ENCODE measurements at places on chromosomes 1 and 21. TPM values are rescaled to one million over a fixed set of nuclear protein-coding genes. Genes with fewer than 3 reads are reported as not detected.
A peak's percentile ranks its signal among the peaks of the same experiment; 100 is the strongest.

GRCh38 chr21:42262831-42263231 lies 43.9 kb downstream of the ABCG1 start:
- H3K27ac ChIP-seq: peak overlapping the region; percentile 69
- peak; percentile 79 for DNase-seq
- H3K36me3 ChIP-seq: no peaks in the 10 kb centered on the region

DNA sequence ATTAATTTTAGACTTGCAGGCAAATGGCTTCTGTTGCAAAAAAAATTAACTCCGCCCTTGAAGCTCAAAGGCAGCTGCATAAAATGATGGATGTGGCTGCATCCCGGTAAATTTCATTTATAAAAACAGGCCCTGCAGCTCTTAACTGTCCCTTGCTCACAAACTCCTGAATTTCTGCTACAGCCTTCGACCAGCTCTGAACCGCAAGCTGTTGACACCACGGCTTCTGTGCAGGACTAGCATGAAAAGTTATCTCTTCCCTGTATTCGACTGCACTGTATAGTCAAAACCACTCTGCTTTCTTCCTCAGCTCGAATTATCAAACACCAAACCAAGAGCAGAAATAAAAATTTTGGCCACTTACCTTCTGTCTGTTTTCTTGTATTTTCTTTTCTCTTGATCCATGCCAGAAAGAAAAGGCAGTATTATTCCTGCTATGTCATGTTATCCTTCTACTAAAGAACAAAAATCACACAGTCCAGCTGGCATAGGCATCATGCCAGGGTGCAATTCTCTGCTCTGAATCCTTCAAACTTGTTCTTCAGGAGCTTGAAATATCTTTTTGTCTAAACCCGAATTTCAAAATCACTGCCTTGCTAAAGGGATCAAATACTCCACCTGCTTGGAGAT lies 195.5 kb upstream of the NCAM2 start:
- no peaks in the 10 kb centered on the region for H3K27me3 ChIP-seq
- no peaks in the 10 kb centered on the region for H3K4me1 ChIP-seq
- H3K27ac ChIP-seq: no peak overlapping the region
- DNase-seq: no peak
- no peak overlapping the region for H3K4me3 ChIP-seq

- H3K27ac ChIP-seq: no peak overlapping the region
These were observed 199.0 kb downstream of the USH2A start for GRCh38 chr1:216224233-216224632.

DNA sequence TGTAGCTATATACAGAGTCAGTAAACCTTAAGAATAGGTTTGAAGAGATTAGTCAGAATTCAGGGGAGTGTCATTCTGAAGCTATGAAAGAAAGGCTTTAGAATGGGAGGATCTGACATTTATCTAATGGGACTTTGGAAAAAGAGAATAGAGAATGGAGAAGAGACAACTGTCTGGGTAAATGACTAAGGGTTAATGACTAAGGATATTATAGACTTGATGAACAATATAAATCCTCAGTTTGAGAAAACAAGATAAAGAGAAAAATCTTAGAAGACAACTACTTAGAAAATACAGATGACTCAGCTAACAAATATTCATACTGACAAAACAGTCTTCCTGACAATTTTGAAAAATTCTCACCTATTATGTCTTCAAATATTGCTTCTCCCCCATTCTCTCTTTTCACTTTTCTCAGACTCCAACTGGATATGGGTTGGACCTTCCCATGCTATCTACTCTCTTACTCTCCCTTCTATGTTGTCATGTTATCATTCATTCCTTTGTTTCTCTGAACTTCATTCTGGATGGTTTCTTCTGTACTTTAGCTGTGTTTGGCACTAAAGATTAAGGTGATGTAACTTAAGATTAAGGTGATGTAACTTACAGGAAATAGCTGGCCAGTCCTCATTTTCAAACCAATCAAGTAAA lies 20.4 kb downstream of the SLC16A1 start:
- H3K4me3 ChIP-seq: no peak overlapping the region
- H3K27ac ChIP-seq: no peak overlapping the region
- peaks cover 19% of the 10 kb centered on the region for H3K4me1 ChIP-seq

The SPATA45 gene
- not detected for total RNA-seq

- H3K36me3 ChIP-seq: no peaks in the 10 kb centered on the region
- no peak overlapping the region for H3K27ac ChIP-seq
- peaks cover 30% of the 10 kb centered on the region for H3K27me3 ChIP-seq
- DNase-seq: peak; percentile 80
These were observed 42.8 kb upstream of the DMBX1 start for GRCh38 chr1:46446646-46447498.

- no peak overlapping the region for H3K4me3 ChIP-seq
- peaks cover 2% of the 10 kb centered on the region for H3K4me1 ChIP-seq
- H3K27me3 ChIP-seq: peaks cover 8% of the 10 kb centered on the region
- no peaks in the 10 kb centered on the region for H3K36me3 ChIP-seq
- DNase-seq: no peak
- no peak overlapping the region for H3K27ac ChIP-seq
These were observed 42.0 kb downstream of the S1PR1 start for GRCh38 chr1:101278845-101279244.

GRCh38 chr1:210558302-210558701 lies 229.6 kb downstream of the HHAT start:
- H3K27ac ChIP-seq: no peak overlapping the region
- H3K4me3 ChIP-seq: no peak overlapping the region
- H3K27me3 ChIP-seq: no peaks in the 10 kb centered on the region
- DNase-seq: no peak
- no peaks in the 10 kb centered on the region for H3K36me3 ChIP-seq
- H3K4me1 ChIP-seq: no peaks in the 10 kb centered on the region

The RIPPLY3 gene
- total RNA-seq: 0.21 TPM

The CASZ1 gene
- 151 TPM for total RNA-seq

The OR10Z1 gene
- total RNA-seq: not detected

The AIRE gene
- total RNA-seq: not detected

The NIBAN1 gene
- 17.5 TPM for total RNA-seq

GRCh38 chr1:24558902-24559791 lies 3.3 kb downstream of the NCMAP start:
- H3K4me1 ChIP-seq: peaks cover 12% of the 10 kb centered on the region
- peaks cover 33% of the 10 kb centered on the region for H3K27me3 ChIP-seq
- DNase-seq: no peak
- H3K4me3 ChIP-seq: no peak overlapping the region
- H3K27ac ChIP-seq: no peak overlapping the region

DNA sequence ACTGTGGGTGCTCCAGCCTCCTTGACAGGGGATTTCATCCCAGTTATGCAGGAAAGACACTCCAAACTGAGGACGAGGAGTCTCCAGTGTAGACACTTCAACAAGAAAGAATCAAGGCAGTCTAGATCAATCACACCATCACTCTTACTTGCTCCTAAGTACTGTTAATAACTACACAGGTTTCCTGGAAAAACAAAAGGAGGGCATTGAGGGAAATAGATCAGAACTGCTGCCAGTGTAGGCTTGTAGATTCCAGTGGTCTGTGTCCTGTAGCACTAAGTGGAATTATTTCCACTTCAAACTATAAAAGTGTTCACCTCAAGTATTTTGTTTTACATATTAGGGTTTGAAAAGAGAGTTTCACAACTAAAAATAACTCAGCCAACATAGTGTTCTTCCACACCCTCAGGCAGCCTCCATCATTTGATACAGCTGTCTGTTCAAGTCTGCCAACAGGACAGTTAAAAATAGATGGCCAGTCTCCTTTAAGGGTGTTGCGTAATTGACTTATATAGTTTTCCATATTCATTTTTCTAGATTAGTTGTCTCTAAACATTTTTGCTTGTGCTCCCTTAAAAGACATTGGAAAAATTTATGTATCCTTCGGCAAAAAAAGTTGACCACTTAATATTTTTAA lies 32.0 kb upstream of the AGL start:
- H3K4me3 ChIP-seq: no peak overlapping the region
- H3K36me3 ChIP-seq: no peaks in the 10 kb centered on the region
- no peaks in the 10 kb centered on the region for H3K27me3 ChIP-seq

The KDF1 gene
- 21.9 TPM for total RNA-seq

GRCh38 chr1:234683861-234684632 lies 74.1 kb upstream of the IRF2BP2 start:
- no peaks in the 10 kb centered on the region for H3K36me3 ChIP-seq
- no peak overlapping the region for H3K4me3 ChIP-seq
- peaks cover 14% of the 10 kb centered on the region for H3K4me1 ChIP-seq
- H3K27me3 ChIP-seq: no peaks in the 10 kb centered on the region
- DNase-seq: peak; percentile 88

The DIO1 gene
- total RNA-seq: not detected

The OR2T3 gene
- not detected for total RNA-seq

- peak; percentile 75 for DNase-seq
- H3K4me3 ChIP-seq: no peak overlapping the region
- H3K4me1 ChIP-seq: peaks cover 7% of the 10 kb centered on the region
These were observed 2.5 kb downstream of the FTCD start for GRCh38 chr21:46152927-46153246.

The GALE gene
- total RNA-seq: 26.6 TPM

GRCh38 chr1:98559291-98559690 lies 102.2 kb upstream of the SNX7 start:
- H3K27ac ChIP-seq: no peak overlapping the region
- H3K4me1 ChIP-seq: no peaks in the 10 kb centered on the region
- H3K36me3 ChIP-seq: no peaks in the 10 kb centered on the region
- no peak for DNase-seq

DNA sequence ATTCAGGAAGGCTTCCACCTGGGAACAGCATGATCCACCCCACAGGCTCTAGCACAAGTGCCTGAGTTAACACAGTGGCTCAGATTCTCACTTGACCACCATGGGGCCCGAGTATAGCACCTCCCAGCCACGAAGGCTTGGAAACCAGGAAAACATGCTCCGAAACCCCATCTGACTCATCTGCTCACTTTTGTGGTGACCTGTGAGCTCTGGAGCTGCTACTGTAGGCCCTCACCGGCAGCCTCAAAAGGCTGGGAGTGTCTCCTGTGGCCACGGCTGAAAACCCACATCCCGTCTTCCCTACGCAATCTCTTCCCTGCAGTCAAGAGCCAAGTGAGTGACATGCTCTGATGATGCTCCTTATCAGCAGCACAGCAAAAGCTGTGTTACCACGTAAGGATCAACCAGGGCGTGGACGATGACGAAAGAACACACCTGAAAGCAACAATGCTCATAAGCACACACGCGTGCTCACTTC lies 81.4 kb downstream of the TGFBR3 start:
- no peaks in the 10 kb centered on the region for H3K36me3 ChIP-seq
- DNase-seq: no peak
- peaks cover 82% of the 10 kb centered on the region for H3K4me1 ChIP-seq
- no peaks in the 10 kb centered on the region for H3K27me3 ChIP-seq

DNA sequence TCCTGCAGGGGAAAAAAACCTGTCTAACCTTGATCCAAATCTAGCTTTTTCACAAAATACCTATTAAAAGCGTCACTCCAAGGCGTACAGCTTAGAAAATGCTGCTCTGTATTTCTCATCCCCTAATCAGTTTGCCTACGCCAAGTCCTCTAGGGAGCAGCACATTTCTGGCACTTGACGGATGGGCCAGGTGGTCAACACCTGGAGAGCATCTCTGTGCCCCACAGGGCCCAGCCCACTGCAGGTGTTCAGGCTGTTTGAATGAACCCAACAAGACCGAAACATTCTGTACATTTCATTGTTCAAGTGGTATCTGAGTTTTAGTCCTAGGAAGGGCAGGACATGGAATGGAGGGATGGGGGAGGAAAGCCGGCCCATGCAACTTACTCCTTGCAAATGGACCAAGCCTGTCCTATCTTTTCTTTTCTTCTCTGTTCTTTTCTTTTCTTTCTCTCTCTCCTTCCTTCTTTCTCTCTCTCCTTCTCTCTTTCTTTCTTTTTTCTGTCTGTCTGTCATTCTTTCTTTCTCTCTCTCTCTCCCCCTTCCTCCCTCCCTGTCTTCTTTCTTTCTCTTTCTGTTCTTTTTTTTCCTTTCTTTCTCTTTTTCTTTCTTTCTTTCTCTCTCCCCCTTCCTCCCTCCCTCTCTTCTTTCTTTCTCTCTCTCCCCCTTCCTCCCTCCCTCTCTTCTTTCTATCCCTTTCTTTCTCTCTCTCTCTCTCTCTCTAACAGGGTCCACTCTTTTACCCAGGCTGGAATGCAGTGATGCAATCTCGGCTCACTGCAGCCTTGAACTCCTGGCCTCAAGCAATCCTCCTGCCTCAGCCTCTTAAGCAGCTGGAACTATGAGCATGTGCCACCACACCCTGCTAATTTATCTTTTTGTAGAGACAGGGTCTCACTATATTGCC lies 29.1 kb downstream of the IGFN1 start:
- H3K4me1 ChIP-seq: no peaks in the 10 kb centered on the region
- H3K27me3 ChIP-seq: peaks cover 2% of the 10 kb centered on the region
- H3K4me3 ChIP-seq: no peak overlapping the region
- H3K36me3 ChIP-seq: no peaks in the 10 kb centered on the region

The IL12RB2 gene
- 1.0 TPM for total RNA-seq

DNA sequence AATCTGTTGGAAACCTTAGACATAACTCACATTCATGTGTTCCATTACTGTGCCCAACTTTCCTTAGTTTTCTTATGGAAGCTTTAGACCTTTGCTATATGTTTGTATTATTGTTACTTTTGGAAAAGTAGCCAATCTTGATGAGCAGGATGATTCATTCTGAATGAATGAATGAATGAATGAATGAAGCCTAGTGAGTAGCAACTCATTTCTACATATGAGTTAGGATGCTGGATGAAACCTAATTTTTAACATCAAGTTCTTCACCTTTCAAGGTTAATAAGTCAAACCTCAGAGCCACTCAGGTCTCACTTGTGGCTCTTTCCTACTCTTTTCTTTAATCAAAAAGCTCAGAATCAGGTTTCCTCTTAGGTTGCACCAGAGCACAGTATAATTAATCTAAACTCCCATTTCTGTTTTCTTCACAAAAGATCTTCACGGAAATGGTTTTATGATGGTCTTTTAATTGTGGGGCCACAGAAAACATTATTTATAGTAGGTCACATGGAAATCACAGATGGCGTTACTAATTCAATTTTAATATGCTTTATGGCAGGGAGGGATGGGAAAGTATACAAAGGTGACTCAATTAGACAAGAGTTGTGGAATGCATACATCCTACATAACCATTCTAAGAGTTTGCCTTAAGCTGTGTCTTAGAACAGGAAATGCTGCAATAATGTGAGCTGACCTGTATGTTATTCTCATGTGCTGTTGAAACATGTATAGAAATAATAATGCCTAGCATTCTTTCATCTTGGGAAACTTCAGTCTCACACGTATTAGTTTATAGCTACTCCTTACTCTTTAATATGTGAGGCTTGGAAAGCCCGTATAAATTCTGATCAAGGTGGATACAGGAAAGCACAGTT lies 4.5 kb upstream of the DDX59 start:
- DNase-seq: no peak
- no peaks in the 10 kb centered on the region for H3K36me3 ChIP-seq
- no peaks in the 10 kb centered on the region for H3K27me3 ChIP-seq
- H3K4me1 ChIP-seq: peaks cover 14% of the 10 kb centered on the region

GRCh38 chr1:12047120-12047876 lies 15.8 kb upstream of the TNFRSF8 start:
- peaks cover 8% of the 10 kb centered on the region for H3K4me1 ChIP-seq
- peaks cover 5% of the 10 kb centered on the region for H3K27me3 ChIP-seq
- H3K4me3 ChIP-seq: no peak overlapping the region

The GNG4 gene
- total RNA-seq: 0.76 TPM

Measured in suprapubic skin (tissue), 4 donors.